Stimulated activated CD8-positive, alpha-beta memory T cell treated with anti-CD3 and anti-CD28 coated beads, Interleukin-4, amount 100 ng/mL, for 4 hours (primary cell): ENCODE measurements at places on chromosomes 4 and X.

DNA sequence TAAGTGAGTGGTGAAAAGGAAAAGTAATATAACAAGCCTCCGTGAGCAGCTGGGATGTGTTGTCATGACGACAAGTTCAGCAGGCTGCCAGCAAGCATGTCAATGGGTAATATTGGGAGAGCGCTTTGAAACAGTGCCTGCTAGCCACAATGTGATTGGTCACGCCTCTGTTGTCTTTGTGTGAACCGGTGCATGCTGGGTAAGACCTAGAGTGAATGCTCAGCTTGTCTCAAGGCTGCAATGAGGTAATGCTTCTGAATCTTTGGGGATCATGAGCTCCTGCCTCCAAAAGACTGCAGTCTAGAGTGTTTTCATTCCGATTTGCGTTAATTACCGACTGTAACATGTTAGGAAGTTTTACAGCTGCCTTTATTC lies 54.9 kb downstream of the STOX2 start:
- DNase-seq, result no peak

- DNase-seq, result no peak
These were observed 23.2 kb downstream of the TMSB4X start for GRCh38 chrX:12997906-12998687.

GRCh38 chrX:43559644-43560043 lies 96.5 kb upstream of the MAOA start:
- DNase-seq, result no peak

GRCh38 chr4:42845586-42845985 lies 46.9 kb upstream of the GRXCR1 start:
- no peak for DNase-seq

DNA sequence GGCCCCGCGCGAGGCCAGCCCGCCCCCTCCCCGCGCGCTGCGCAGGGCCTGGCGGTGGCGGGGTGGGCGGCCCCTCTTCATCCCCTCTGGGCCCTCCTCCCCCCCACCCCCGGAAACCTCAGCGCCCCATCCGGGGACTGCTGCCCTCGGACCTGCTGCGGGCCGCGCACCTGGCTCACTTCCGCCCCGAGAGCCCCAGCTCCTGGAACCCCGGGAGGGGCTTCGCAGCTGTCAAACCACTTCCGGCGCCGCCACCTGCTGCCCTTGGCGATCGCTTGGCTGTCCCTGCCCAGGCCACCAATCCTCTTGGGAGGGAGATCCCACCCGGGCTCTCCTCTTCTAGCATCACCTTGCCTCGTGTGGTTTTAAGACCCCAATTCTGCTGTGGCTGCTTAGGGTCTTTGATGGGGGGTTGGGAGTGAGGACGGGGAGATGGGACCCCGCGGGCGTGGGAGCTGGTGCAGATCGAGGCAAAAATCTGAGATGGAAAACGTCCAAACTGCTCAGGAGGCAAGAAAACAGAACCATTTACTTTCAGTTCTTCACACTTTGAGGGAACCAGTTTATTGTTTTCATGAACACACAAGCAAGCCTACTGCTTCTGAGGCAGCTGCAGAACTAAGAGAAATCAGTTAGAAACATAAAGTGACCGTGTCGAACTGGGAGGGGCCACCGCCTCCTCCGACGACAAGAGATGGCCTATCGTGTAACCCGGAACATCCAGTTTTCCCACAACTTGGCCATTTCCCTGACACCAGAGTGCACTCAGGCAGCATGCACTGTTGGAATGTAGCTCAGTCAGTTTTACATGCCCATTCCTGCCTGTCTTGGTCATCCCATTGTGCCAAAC lies 754 bp downstream of the MTMR1 start:
- DNase-seq, result peak; percentile 34

GRCh38 chr4:15293711-15294110 lies 134.1 kb upstream of the C1QTNF7 start:
- DNase-seq, result no peak

DNA sequence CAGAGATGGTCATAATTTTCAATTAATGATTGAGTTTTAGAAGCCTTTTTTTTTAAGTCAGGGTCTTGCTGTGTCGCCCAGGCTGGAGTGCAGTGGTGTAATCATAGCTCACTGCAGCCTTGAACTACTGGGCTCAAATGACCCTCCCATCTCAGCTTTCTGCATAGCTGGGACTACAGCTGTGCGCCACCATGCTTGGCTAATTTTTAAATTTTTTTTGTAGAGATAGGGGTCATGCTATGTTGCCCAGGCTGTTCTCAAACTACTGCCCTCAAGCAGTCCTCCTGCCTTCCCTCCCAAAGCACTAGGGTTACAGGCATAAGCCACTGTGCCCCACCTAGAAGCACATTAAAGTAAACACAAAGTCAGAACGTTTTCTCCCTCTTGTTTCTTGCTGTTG lies 51.7 kb downstream of the HTT-AS start:
- no peak for DNase-seq

GRCh38 chr4:127631420-127631819 lies 1.3 kb upstream of the INTU start:
- no peak for DNase-seq

- DNase-seq, result peak; percentile 52
These were observed 571 bp downstream of the CCNI start for GRCh38 chr4:77074981-77075855.

DNA sequence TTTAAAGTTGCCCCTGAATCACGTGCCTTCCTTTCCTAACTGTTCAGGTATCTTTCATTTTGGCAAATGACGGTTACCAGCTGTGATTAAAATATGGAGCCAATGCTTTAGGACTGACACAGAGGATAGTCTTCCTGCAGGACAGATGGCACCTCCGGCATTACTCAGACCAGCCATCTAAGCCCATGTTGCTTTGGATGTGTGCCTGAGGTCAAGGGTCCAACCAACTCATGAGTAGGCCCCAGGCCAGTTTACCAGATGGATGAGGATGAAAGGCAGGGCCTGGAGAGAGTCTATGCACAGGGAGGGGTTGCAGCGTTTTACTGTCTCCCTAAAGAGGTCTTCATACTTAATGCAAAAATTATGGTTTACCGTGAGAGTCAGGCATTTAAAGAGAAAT lies 174.0 kb upstream of the GATB start:
- no peak for DNase-seq
